AG09319 (cell line): ENCODE measurements at places on chromosomes 5 and 9.

DNA sequence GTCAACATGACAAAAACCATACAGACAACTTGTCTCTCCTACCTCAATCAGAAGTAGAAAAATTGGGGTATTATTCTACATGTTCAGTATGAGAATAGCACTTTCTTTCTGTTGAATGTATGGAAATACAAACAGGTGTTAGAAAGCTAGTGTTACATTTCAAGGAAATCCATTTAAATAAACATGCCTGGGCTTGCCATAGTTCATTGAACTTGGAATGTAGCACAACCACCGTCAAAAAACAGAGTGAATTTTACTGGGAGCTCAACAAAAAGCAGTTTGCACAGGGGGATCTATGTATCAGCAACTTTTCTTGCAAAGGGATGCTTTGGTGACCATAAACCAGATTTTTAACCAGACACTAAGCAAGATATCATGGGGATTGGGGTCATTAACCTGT, 307.9 kb upstream of the SMARCA2 start:
- no peak for DNase-seq

DNA sequence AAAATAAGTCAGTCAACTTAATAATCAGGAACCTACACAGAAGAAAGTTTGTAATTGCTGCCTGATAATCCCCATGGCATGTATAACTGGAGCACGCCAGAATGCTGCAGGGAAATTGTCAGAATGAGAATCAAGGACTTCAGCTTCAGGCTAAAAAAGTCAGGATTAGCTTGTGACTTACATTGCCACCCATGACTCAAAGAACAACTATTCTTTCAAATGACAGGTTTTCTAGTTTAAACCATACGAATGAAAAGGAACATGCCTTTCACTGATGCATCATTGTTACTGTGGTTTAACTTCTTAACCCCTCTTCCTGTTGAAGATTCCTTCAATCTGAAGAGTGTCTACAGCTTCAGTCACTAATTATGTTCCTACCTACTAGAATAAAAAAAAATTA, 112.4 kb downstream of the ISL1 start:
- DNase-seq: no peak

- no peak for DNase-seq
Observed at GRCh38 chr5:68379275-68380036, 163.9 kb downstream of the PIK3R1 start.

DNA sequence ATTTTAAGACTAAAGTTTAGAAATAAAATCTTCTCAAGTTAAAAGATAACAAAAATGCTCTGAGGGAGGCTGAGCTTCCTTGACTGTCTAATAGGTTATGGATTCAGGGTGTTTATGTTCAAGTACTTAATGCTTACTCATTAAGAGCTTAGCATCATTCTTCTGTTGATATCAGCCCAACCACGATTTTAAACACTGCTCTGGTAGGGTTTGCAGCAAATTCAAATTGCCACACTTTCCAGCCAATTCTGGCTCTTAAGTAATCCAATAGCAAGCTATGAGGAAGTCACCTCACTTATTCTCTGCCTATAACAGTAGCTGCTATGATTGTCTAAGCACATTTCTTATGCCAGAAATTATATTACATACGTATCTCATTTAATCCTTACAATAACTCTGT, 191.0 kb upstream of the KIF2A start:
- peak; percentile 22 for DNase-seq

DNA sequence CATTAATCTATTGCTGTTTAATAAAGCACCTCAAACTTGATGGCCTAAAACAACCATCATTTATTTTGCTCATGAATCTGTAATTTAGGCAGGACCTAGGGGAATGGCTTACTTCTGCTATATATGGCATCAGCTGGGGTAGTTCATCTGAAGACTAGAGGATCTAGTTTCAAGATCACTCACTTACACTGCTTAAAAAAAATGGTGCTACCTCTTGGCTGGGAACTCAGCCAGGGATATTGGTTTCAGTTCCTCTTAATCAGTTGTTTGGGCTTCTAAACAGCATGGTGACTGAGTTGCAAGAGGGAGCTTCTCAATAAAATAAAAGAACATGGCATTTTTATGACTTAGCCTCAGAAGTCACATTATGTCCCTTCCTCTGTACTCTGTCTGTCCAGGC, 142.0 kb downstream of the FAM114A2 start:
- DNase-seq: no peak
